ENCODE measurements at places on chromosomes 7 and 10. TPM values are rescaled to one million over a fixed set of nuclear protein-coding genes. Genes with fewer than 3 reads are reported as not detected.

Gene FAM25A
- total RNA-seq = not detected

Gene SPDYE2B
- not detected for total RNA-seq

Gene NRAP
- 1,026 TPM for total RNA-seq

- no peak for DNase-seq
These were observed 47.8 kb upstream of the PPP2R2D start for GRCh38 chr10:131852823-131853609.

DNA sequence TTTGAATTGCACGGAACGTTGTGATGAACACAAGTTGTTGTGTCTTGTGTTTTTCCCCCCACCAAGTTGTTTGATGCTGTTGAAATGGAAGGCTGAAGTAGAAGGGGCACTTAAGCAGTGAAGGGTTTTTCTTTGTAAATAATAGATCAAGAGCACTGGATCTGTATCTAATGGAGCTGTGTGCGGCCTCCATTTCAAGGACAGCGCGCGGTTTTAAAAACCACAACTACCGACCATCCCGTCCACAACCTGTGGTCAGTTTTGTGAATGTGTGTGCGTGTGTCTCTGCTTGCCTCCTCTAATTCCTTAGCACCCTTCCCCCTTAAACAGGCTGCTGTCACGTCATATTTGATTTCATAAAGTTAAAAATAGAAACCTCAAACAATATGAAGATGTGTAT is 165.5 kb downstream of the TCF7L2 start:
- no peak for DNase-seq

DNA sequence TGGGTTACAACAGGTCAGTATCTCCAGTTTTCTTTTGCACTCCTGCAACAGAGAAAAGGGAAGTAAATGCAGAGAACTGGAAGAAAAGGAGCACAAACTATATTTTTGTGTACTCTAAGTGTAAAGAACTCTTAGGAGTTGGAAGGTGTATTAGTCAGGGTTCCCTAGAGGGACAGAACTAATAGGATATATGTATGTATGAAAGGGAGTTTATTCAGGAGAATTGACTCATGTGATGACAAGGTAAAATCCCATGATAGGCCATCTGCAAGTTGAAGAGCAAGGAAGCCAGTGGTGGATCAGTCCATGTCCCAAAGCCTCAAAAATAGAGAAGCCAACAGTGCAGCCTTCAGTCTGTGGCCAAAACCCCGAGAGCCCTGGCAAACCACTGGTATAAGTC is 22.6 kb upstream of the RAB18 start:
- DNase-seq = no peak

DNA sequence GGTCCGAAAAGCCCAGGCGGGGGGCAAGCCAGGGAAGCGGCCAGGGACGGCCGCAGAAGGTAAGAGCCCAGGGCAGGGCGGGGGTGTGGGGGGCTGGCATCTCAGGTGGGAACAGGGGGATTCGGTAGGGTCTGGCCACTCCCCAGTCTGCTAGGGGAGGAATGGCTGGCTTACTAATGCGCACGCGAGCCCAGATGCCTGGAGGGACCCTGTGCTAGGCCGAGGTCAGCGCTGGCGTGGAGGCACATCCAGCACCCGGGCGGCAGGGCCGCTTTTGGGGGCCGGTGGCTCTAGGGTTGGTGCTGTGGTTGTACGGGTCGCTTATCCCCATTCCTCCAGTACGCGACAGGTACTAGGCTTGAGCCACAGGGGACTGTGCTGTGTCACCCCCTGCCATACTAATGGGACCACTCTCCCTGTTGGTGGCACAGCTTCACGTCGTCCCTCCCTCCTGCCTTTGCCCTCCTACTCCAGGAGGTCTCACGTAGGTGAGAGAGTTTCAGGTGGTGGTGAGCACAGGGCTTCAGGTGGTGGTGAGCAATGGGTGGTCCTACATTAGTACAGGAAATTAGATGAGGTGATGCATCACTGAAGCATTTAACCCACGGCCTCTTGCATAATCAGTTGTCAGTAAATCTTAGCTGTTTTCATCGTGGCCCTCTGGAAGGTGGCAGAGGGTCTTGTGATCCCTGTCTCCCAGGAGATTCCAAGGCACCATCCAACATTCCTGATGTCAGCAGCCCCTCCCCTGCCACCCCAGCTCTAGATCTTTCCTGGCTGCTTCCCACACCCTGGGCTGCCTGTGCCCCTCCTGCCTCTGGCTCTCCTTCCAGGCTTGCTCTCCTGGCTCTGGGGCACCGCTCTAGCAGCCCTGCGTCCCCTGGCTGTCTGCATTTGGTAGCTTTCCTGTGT is 971 bp downstream of the AEBP1 start:
- DNase-seq = peak; percentile 65

GRCh38 chr10:61960396-61961120 is 59.1 kb downstream of the ARID5B start:
- DNase-seq = no peak

GRCh38 chr10:114541081-114541796 is 116.8 kb downstream of the ABLIM1 start:
- peak; percentile 82 for DNase-seq

DNA sequence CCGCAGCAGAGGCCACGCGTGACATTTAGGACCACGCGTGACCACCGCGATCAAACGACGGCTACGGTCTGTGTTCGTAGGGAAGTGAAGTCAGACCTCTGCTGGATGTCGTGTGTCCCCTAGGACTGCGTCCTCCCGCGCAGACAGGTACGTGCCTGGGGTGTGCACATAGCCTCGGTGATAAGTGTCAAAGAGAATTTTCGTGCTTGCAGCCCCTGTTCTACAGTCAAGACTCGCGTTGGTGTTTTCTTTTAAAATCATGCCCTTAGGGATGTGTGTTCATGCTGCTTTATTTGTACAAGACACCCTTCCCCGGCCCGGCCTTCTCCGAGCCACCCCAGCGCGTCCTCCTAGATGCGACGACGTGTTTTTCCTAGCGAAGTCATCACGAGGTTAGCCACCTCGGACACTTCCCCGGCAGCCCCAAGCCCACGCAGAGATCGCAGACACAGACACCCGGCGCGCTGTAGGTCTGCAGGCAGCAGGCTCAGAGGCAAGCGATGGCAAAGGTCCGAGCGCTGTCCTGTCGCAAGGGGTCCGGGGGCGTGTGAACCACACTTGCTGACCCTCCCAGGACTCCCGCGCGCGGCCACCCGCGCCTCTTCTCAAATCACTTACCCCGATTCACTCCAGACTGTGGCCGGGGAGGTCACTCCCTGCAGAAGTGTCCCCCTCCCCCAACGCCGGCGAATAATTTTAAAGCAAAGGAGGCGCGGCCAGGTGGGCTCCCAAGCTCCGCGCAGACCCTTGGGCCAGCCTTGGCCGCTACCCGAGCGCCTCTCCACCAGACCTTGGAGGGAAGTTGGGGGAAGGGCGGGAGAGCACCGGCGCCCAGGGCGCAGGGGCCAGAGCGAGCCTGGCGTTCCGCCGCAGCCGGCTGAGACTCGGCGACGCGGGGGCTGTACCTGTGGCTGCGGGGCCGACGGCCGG is 552 bp downstream of the MKX start:
- DNase-seq = no peak

- DNase-seq = no peak
These were observed 80.9 kb downstream of the FAM171A1 start for GRCh38 chr10:15290150-15290549.

- peak; percentile 88 for DNase-seq
These were observed 26.5 kb downstream of the NUB1 start for GRCh38 chr7:151368136-151368571.
